ENCODE measurements at places on chromosomes 7 and 10.
A peak's percentile ranks its signal among the peaks of the same experiment; 100 is the strongest.

DNA sequence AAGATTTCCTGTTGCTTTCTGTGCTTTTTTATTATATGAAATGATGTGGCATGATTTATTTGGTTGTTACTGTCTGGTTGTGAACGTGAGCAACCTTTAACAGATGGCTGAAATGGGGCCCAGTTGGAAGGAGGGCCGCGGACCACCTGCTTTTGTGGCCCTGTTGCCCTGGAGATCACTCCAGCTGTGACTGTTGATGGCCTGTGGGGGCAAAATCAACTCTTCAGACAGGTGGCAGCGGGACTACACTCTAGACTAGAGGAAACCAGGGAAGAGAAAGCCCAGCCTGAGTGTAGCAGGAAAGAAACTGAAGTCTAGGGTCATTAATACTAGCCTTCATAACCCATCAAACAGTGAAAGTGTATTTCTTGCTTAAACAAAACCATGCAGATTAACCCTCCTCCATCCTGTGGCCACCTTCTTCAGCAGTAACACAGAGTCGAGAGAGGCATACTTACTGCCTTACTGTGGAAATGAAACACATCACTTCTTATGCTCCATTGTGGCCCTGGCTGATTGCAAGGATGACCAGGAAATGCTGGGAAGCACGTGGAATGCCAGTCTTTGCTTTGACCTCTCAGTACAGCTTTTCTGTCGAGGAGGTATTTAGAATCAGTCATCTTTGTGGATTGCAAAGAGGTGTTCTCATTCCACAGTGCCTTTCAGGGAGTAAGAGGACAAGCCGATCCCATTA lies 80.5 kb downstream of the CCNY start:
- DNase-seq = peak; percentile 44

- DNase-seq = peak; percentile 56
These were observed 15.0 kb downstream of the HTRA1 start for GRCh38 chr10:122476333-122476695.

GRCh38 chr7:41847151-41847550 lies 144.3 kb upstream of the INHBA start:
- no peak for DNase-seq

DNA sequence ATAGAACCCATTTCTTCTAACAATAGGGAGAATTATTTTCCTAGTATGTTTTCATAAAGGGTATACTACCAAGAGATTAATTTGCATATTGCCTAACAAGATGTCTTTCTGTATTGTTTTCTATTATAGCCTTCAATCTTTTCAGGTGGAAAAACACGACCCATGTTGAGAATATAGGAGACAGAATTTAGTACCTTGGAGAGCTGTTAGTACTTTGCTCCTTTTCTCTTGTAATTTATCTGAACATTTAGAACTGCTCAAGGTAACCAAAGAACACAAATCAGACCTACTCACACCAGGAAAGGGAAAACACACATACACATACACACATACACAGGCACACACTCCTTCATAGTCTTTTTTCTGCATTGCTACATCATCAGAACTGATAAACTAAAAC lies 7.8 kb upstream of the TRDMT1 start:
- DNase-seq = no peak

- no peak for DNase-seq
These were observed 10.7 kb downstream of the CCDC6 start for GRCh38 chr10:59895629-59896116.

GRCh38 chr7:90298145-90299038 lies 22.7 kb downstream of the FAM237B start:
- no peak for DNase-seq

DNA sequence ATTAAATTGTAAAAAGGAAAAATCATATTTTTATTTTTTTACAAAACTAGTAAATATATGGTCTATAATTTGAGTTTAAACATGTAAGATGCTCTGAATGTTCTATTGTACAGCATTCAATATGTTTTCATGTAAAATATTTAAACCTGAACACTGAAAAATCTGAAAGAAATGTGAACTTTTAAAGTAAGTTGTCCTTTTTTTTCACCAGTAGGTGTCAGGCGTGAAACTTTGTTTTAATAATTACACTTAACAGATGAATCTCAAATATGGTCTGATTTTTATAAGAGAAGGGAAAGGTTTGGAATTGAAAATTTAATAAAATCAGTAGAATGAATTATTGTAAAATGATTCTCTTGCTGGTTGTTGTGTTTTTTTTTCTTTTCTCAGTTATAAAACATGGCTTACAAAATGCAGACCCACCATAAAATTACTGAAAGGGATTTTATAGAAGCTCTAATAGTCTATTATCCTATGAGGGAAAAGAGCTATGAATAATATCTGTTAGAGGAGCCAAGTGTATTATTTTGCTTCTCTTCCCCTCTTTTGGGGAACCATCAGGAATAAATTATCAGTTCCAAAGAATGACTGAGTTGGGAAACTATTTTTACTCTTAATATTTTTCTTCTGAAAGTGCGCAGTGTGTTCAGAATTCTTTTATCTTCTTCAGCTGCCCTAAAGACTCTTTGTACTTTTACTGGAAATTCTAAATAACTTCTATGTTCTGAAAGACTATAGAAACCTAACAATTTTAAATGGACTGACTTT lies 217.7 kb upstream of the FZD1 start:
- no peak for DNase-seq

- no peak for DNase-seq
These were observed 1.8 kb downstream of the VCL start for GRCh38 chr10:73999703-74000102.

DNA sequence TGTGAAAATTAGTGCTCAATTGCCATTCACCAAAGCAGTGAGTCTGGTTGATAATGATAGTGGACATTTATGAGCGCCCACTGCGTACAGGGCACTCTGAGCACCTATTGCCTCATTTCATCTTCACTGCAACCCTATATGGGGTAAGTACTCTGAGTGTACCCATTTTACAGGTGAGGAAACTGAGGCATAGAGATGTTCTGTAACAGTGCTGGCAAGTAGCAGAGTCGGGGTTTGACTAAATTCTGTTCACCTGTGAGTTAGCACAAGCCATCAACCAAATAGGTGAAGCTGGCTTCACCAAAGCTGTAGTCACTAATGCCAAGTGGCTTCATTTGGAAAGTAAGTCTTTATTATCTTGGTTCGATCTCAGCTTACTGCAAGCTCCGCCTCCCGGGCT lies 135.8 kb downstream of the SPAG6 start:
- DNase-seq = no peak

DNA sequence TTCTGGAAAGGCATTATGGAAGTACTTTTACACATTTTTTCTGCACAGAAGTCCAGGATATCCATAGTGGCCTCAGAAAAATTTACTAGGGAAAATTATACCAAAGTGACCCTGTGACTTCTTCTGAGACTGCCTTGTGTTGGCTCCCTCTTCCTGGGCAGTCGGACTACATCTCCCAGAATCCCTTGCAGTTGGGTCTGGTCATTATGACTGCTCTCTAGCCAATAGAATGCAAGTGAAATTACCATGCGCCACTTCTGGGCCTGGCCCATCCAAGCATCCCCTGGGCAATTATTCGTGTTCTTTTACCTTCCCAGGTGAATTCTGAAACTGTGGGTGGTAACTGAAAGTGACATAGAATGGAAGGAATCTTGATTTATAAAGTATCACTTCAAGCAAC lies 430.9 kb downstream of the ACTR3B start:
- no peak for DNase-seq

- DNase-seq = no peak
These were observed 186.9 kb upstream of the PHYHIPL start for GRCh38 chr10:58989486-58990039.

- DNase-seq = no peak
These were observed 211.8 kb upstream of the PPP2R2D start for GRCh38 chr10:131689016-131689415.

DNA sequence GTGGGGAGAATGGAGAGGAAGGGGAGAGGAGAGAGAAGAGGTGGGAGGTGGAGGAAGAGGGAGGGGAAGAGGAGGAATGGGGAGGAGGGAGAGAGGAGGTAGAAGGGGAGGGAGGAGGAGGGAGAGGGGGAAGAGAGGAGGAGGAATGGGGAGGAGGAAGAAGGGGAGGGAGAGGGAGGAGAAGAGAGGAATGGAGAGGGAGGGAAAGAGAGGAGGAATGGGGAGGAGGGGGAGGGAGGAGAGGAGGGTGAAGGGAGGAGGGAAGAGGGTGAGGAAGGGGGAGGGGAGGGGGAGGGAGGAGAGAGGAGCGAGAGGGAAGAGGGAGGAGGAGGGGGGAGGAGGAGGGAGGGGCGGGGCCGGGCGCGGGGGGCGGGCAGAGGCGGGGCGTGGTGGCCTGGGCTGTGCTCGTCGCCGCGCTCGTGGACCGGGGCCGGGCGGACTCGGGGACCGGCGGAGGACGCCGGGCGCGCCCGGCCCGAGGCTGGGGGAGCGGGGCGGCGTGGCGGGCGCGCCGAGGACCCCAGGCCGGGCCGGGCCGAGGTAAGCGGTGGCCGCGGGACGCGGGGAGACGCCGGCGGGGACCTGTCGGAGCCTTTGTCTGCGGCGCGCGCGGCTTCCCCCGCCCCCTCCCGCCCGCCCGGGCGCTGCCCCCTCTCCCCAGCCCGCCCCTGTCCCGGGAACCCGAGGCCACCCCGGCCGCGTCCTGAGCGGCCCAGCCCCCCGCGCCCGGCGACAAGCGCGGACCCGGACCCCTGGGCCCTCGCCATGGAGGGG lies at the start of gene SLC29A4:
Gene SLC29A4 (plus strand): TSS at position 401 of the 774 bp plus-strand sequence. CDS start 4,874 bp downstream, outside the sequence.
- DNase-seq = peak; percentile 36

GRCh38 chr10:102435133-102435497 lies 2.7 kb upstream of the CUEDC2 start:
- no peak for DNase-seq

GRCh38 chr7:119090851-119091250 lies 866.3 kb downstream of the ANKRD7 start:
- DNase-seq = no peak

DNA sequence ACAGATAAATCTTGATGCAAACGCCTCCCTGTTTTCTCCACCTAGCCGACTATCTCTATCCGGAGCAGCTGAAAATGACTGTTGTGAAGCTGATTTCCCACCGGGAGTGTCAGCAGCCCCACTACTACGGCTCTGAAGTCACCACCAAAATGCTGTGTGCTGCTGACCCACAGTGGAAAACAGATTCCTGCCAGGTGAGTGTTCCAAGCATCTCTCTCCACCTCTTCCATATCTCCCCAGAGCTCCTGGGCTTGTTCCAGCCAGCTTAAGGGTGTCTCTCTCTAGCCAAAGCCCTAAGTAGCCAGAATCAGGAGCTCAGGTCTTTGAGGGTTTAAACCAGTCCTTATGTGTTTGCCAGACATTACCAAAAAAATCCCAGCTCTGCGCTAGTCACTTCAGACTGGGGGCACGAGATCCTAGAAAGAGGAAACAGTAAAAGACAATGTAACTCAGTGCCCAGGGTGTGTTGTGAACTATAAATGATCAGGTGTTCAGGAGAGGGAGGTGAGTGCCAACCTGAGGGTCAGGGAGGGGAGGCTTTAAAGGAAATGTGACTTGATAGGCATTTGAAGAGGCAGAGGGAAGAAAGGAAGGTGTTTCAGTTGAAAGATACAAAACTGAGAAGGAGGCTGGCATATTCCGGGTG lies 4.4 kb downstream of the PLAU start:
- DNase-seq = no peak

DNA sequence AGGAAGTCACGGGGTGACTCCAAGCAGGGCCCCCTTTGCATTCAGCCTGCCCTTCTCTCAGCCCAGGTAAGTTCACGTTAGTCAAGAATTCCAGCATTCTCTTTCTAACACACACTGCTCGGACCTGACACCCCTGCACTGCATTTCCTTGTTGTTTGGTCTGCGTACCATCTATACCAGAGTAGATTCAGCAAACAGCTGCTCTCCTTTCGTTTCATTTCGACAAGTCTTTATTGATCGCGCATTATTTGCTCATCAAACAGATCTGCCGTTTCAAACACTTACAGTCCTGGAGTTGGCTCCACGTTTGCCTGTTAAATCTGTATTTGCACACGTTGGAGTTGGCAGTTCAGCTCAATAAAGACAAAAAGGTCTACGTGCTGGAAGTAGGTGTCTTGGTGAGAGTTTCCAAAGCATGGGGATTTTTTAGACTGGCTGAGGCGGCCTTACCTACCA lies 495.1 kb downstream of the RPS24 start:
- peak; percentile 42 for DNase-seq

All from NCI-H1436 (cell line).